ENCODE measurements at places on chromosomes 7 and 10. TPM values are rescaled to one million over a fixed set of nuclear protein-coding genes. Genes with fewer than 3 reads are reported as not detected.

AZGP1 gene
- polyA plus RNA-seq: not detected

SPDYE8 gene
- 0.14 TPM for polyA plus RNA-seq

STEAP1B gene
- 24.9 TPM for polyA plus RNA-seq

DNA sequence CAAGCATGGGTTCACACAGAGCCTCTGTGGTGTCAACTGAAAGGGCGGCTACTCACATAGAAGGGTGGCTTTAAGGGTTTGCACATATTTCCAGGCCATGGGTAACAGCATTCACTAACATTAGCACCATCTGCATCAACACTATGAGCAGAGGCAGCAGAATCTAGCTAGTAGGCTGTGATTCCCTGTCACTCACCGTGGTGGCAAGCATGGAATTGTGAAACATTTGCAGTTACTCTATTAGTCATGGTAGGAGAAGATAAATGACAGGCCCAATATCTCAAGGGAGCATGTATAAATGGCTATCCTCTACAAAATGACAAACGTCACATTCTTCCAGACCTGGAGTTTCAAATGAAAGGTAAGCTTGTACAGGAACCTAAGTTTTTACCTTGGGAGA is 32.2 kb upstream of the CUBN start:
- H3K4me3 ChIP-seq: no peak overlapping the region
- H3K36me3 ChIP-seq: no peaks in the 10 kb centered on the region
- DNase-seq: no peak
- no peaks in the 10 kb centered on the region for H3K27me3 ChIP-seq

GRCh38 chr10:71347587-71348395 is 28.7 kb downstream of the SLC29A3 start:
- H3K4me3 ChIP-seq: no peak overlapping the region
- no peak for DNase-seq
- H3K36me3 ChIP-seq: no peaks in the 10 kb centered on the region
- H3K27me3 ChIP-seq: no peaks in the 10 kb centered on the region
- peaks cover 6% of the 10 kb centered on the region for H3K4me1 ChIP-seq
- H3K27ac ChIP-seq: no peak overlapping the region

Measured in GM23248 (cell line).